ENCODE measurements at places on chromosomes 5 and 9. TPM values are rescaled to one million over a fixed set of nuclear protein-coding genes. Genes with fewer than 3 reads are reported as not detected.

GRCh38 chr5:160923936-160924710 lies 72.1 kb upstream of the ATP10B start:
- H3K4me3 ChIP-seq = no peak overlapping the region
- H3K36me3 ChIP-seq = no peaks in the 10 kb centered on the region
- H3K27ac ChIP-seq = no peak overlapping the region

DNA sequence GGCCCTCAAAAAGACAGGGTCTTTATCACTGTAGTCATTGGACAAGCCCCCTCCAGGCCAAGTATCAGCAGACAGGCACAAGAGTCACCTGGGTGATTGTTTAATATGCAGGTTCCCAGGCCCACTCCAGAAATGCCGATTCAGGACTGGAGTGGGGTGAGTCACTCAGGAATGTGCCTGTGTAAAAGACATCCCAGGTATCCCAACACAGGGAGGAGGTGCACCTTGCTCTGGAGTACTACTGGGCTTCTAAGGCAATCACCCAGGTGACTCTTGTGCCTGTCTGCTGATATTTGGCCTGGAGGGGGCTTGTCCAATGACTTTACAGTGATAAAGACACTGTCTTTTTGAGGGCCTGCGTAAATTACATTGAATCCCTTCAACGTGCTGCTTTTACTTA lies 40.6 kb downstream of the ACTL7B start:
- H3K36me3 ChIP-seq = no peaks in the 10 kb centered on the region
- DNase-seq = no peak
- H3K4me1 ChIP-seq = no peaks in the 10 kb centered on the region
- H3K27ac ChIP-seq = no peak overlapping the region
- peaks cover 8% of the 10 kb centered on the region for H3K27me3 ChIP-seq

ZNF658 gene
- 11.1 TPM for total RNA-seq

TAS2R1 gene
- not detected for total RNA-seq

Measured in CD4-positive, alpha-beta memory T cell (primary cell).